ENCODE measurements at places on chromosomes 12 and 14.

DNA sequence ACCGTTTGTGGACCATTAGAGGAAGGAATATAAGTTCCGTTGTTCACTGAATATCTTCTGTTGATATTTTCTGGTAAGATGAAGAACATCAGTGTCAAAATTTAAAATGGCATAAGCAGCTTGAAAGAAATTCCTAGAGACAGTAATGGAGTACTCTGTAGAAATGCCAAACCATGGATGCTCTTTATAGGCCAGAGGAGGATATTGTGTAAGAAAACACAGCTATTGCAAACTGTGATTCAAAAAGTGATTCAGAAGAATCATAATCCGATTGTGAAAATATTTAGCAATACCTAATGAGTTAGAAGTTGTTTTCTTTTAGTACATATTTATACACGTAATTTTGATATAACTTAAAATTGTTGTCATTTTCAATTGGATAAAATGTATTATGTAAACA, 102.8 kb downstream of the SLC16A7 start:
- no peak for DNase-seq

GRCh38 chr12:104201238-104202001, 14.2 kb upstream of the TXNRD1 start:
- peak; percentile 11 for DNase-seq

GRCh38 chr12:389142-390096, at the start of gene KDM5A:
Gene KDM5A (minus strand): TSS chr12:389320. CDS start chr12:389091, 229 bp downstream.
- peak; percentile 73 for DNase-seq

- DNase-seq: no peak
Observed at GRCh38 chr14:100526057-100526456, 61.2 kb downstream of the BEGAIN start.

DNA sequence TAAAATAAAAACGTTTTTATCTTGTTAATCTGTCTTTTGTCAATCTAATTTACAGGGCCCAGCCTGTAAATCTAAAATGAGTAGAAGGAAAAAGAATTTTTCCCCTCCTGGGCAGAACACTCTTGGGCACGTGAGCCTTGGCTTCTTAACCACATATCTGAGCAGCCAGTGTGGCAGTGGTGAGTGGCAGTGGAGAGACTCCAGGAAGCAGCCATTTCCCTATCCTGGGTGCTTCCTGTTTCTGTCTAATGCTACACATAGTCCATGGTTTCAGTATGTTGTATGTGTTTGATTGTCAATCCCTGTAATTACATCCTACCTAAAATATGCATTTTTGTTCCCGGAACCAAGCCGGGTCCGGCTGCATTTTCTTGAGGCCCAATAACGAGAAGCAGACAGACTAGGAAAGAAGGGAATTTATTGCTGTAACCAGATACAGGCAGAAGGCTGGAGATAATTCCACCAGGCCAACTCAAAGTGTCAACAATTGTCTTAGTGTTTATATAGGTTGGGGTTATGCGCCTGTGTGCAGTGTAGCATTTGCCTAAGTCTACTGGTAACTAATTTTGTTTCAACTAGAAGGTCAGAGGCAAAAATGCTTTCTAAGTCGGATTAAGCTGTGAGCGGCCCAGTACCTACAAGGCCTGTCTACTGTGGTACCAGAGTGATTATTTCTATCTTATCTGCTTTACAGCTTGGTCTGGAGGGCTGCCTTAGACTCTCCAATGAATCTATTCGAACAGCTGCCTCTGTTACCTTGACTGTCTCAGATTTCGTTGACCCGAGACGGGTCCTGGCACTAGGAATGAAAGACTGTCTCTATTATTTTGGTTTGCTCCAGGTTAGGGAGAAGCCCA, 82.4 kb upstream of the RESF1 start:
- no peak for DNase-seq

GRCh38 chr14:92626041-92626440, 112.5 kb downstream of the RIN3 start:
- DNase-seq: no peak

- DNase-seq: no peak
Observed at GRCh38 chr14:59905188-59905587, 14.8 kb upstream of the LRRC9 start.

GRCh38 chr12:64635356-64635998, 25.2 kb downstream of the RASSF3 start:
- DNase-seq: no peak

DNA sequence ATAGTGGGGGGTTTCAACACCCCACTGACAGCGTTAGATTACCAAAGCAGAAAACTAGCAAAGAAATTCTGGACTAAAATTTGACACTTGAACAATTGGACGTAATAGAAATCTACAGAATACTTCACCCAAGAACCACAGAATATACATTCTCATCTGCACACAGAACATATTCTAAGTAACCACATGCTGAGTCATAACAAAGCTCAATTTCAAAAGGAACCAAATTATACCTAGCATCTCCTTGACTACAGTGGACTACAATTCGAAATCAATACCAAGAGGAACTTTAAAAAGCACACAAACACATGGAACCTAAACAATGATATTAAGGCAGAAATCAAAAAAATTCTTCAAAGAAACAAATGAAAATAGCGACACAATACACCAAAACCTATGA, 871.6 kb upstream of the MDGA2 start:
- DNase-seq: no peak

DNA sequence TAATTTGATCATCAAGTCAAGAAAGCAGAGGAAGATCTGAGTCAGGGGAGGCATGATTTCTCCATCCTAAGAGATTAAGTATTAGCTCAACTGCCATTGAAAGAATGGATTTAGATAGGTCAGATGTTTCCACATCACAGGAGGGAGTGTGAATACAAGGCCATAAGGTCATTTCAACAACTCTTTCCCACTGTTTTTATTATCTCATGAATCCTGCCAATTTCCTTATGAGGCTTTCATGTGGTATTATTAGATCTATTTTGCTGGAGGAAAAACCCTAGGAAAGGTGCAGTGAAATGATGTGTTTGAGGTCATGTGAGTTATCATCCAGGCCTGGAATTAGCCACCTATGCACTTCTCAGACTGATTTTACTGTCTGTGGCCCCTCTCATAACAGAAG, 269.0 kb downstream of the NOVA1 start:
- no peak for DNase-seq

- DNase-seq: no peak
Observed at GRCh38 chr12:117494833-117495655, 133.6 kb upstream of the NOS1 start.

- DNase-seq: no peak
Observed at GRCh38 chr12:65956056-65956738, 131.9 kb downstream of the HMGA2 start.

GRCh38 chr12:89098441-89099112, 253.7 kb downstream of the DUSP6 start:
- no peak for DNase-seq

DNA sequence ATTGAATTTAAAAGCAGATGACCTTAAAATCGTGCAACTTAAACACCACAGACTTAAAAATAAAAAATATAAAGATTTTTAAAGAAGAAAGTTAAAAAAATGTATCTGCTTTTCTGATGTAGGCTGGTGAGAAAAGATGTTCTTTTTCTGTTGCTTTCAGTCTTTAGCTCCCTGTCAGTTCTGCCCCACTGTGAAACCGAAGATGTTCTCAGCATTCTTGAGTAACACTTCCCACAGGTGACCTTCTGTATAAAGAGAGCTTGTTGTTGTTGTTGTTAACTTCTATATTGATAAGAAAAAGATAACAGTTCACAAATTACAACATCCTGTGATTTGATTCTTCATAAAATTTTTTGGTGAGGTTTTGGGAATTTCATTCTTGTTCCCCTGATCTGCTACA, 377.9 kb upstream of the RGS6 start:
- DNase-seq: no peak

DNA sequence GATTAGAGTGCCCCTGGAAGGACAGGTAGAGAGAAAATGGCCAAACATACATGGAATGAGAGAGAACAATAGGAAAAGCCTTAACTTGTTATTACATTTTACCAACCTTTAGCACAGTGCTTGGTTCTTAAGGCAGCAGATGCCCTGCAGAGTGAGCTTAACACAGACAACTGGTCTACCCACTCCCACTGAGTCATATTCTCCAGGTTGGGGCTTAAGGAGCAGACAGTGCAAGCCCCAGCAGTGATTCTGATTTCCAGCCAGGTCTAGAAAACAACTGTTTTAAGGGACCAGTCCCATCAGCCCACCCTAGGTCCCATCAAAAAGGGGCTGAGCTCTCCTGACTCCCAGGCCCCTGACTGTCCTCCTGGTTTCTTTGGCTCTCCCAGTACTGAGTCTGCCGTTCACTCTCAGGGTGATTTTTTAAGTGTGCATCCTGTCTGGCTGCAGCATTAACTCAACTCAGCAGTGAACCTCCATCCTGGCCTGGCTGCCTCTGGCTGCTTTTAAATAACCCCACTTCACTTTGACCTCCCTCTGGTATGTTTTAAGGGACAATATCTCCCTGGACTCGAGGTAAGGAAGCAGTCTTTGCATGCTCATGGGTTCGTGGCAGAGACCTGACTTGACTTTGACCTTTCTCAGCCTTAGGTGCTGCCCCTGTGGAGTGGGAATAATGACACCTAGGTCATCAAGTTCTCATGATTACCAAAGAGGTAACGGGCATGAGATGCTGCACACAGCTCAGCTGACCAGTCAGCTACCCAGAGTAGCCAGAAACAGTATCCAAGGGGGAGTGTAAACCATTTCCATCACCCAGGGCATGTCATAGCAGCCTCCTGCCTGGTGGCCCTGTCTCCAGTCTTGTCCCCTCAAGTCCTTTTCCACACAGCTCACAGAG, 210.7 kb upstream of the PWP1 start:
- no peak for DNase-seq

DNA sequence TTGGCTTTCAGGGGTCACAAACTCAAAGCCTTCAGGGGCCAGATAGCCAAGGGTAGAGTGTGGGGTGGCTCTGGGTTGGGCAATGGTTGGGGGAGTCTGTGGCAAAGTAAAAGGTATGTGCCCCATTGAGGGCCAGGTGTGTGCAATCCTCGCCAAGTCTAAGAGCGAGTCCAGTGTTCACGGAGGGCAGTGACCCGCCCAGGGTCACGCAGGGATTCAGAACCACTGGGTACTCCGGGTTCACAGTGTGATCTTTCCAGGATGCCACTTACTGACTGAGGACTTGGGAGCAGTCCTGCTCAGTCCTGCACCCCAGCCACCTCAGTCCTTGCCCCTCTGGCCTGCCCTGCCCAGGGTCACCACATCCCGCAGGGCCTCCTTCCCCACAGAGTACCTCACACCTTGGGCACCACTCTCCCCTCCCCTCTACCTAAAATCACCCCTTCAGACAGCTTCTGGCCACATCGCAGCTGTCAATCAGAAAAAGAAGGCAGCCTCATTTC, 15.7 kb downstream of the ZDHHC22 start:
- no peak for DNase-seq

- no peak for DNase-seq
Observed at GRCh38 chr14:96053600-96054381, 14.6 kb downstream of the C14orf132 start.

- no peak for DNase-seq
Observed at GRCh38 chr12:60020068-60020467, 424.2 kb downstream of the SLC16A7 start.

DNA sequence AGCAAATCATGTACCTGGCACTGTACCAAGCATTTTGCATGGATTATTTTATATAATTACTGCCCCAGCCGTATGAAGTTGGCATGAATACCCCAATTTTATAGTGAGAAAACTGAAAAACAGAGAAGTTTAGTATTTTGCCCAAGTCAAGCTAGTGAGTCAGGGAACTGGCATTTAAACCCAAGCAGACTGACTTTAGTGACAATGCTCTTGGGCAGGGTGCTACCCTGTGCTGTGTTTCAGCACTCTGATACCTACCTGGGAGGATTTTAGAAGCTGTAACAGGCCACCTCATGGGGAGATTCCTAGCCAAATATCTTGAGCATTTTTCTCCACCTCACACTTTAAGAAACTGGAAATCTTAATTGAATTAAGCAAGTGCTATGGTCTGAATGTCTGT, 98.1 kb upstream of the MAX start:
- DNase-seq: no peak

DNA sequence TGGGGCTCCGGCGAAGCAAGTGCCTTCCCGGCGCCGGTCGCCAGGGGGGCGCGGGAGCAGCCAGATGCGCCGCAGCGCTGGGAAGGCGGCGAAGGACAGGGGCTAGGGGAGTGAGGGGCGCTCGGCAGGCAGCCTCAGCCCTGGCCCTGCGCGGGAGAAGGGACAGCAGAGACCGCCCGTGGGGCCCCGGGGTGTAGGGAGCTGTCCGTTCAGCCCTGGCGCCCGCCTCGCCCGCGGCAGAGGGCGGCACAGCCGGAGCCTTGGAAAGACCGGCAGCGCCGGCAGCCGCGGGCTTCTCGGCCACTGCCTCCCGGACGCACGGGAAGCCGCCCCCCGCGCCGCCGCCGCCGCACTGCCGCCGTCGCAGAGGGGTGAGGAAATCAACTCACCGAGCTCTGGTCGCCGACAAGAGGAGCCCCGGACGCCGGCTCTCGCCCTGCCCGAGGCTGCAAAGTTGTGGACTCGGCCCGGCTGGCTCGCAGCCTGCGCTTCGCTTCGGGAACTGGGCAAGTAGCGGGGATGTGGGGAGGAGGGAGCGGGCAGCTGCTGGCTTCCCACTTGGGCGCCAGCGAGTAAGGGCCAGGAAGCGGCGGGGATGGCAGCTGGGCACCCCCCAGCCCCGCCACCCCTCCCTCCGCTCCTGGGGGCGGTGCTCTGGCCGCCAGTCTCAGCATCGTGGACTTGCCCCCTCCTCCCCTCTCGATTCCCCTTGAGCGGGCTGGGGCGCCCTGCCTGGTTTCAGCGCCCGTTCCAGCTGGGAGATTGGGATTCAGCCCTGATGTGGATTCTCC, at the start of gene ZDHHC22:
TSS of gene ZDHHC22 (minus strand) at position 578 of the 791 bp plus-strand sequence. CDS start 2,053 bp downstream, outside the sequence.
- no peak for DNase-seq

- no peak for DNase-seq
Observed at GRCh38 chr12:114397978-114398881, 7.7 kb downstream of the TBX5 start.

DNA sequence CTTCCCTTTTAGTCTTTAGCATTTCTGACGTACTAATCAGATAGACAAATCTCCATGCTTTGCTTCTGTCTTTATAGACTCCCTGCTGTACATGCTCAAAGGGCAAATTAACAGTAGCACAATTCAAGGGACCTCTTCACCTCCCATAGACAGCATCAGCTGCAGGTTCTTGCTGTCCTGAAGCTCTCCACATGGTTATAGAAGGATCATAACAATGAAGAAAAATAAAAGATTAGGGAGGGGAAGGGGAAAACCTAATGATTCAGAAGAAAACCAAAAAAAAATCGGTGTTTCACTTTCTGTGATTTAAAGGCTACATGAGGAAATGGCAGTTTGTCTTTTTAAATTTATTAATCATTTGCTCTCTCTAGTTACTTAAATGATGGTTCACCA, 155.5 kb downstream of the PTCSC3 start:
- DNase-seq: no peak

GRCh38 chr12:23834076-23834475, 115.4 kb downstream of the SOX5 start:
- no peak for DNase-seq

Data from stimulated activated CD4-positive, alpha-beta T cell treated with anti-CD3 and anti-CD28 coated beads, Interleukin-1b, Interleukin-23, amount 100 ng/mL, for 1 hour (primary cell).